ENCODE measurements at places on chromosomes 7 and 10. TPM values are rescaled to one million over a fixed set of nuclear protein-coding genes. Genes with fewer than 3 reads are reported as not detected.

SMO gene
- total RNA-seq, result 4.0 TPM

FANK1 gene
- total RNA-seq, result 2.6 TPM

IFIT2 gene
- 47.2 TPM for total RNA-seq

GPER1 gene
- total RNA-seq, result 11.1 TPM

METTL27 gene
- 2.3 TPM for total RNA-seq

LRRTM3 gene
- not detected for total RNA-seq

OR2A42 gene
- total RNA-seq, result not detected

VSTM4 gene
- 19.5 TPM for total RNA-seq

SUGCT gene
- 4.1 TPM for total RNA-seq

STAG3 gene
- total RNA-seq, result 2.3 TPM

MBL2 gene
- total RNA-seq, result not detected

ERVW-1 gene
- not detected for total RNA-seq

AUTS2 gene
- 56.0 TPM for total RNA-seq

PRPS1L1 gene
- not detected for total RNA-seq

TMEM196 gene
- not detected for total RNA-seq

SUN1 gene
- total RNA-seq, result 127 TPM

TMEM184A gene
- total RNA-seq, result 4.4 TPM

GLI3 gene
- 17.5 TPM for total RNA-seq

BAZ1B gene
- total RNA-seq, result 55.7 TPM

FKBP6 gene
- not detected for total RNA-seq

SLC18A3 gene
- total RNA-seq, result not detected

EVX1 gene
- total RNA-seq, result not detected

TPST1 gene
- total RNA-seq, result 20.1 TPM

CTNNA3 gene
- total RNA-seq, result 0.67 TPM

PLAC9 gene
- 24.1 TPM for total RNA-seq

ZNF248 gene
- 14.3 TPM for total RNA-seq

CAMK2B gene
- 0.17 TPM for total RNA-seq

MAT1A gene
- total RNA-seq, result 0.69 TPM

NMT2 gene
- total RNA-seq, result 12.4 TPM

NEUROD6 gene
- not detected for total RNA-seq

APBB1IP gene
- total RNA-seq, result 19.2 TPM

BMPR1A gene
- 41.2 TPM for total RNA-seq

UNC5B gene
- 16.0 TPM for total RNA-seq

MCU gene
- 31.1 TPM for total RNA-seq

AS3MT gene
- 2.5 TPM for total RNA-seq

TLX1 gene
- total RNA-seq, result not detected

ARHGAP19 gene
- 14.0 TPM for total RNA-seq

IKZF1 gene
- total RNA-seq, result 41.4 TPM

DDC gene
- 3.1 TPM for total RNA-seq

CASD1 gene
- 31.0 TPM for total RNA-seq

LRRC18 gene
- total RNA-seq, result 0.96 TPM

TMEM176B gene
- total RNA-seq, result 68.2 TPM

ANKRD7 gene
- total RNA-seq, result not detected
